Fibroblast of skin of right quadriceps (primary cell): ENCODE measurements at places on chromosomes 6 and 20.
A peak's percentile ranks its signal among the peaks of the same experiment; 100 is the strongest.

GRCh38 chr20:52828199-52828598 is 144.0 kb upstream of the TSHZ2 start:
- peak; percentile 39 for DNase-seq

DNA sequence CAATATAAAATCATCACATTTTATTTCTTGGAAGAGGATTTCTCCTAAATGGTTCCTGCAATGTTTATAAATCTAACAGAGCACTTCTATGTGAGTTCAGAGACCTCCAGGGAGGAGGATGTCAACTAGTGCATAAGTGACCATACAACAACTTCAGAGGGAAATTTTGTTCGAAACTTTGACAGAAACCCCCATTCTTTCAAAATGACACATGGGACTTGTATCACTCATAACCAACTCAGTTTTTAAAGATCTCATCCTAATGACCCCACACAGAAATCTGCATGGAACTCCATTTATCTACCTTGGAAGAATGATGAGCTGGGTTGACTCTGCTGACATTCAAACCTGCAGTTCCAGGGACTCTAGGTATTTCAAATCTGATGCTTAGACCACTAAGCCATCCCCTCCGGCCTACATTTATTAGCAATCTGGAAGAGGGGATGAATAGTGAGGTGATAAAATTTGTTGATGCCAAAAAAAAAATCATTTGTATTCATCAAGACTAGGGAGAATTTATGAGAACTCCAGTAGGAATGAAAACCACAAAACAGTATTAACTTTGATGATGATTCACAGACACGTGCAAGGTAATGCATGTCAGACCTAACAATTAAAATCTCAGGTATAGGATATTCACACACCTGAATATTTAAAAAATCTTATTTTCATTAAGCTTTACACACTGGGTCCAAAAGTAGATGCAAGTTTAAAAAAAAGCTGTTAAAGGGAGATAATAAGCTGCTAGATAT is 153.0 kb downstream of the REV3L start:
- DNase-seq = no peak

- DNase-seq = no peak
Observed at GRCh38 chr6:164415832-164416563, 893.4 kb downstream of the C6orf118 start.

- DNase-seq = no peak
Observed at GRCh38 chr20:35104685-35105295, 12.2 kb upstream of the TRPC4AP start.

- DNase-seq = no peak
Observed at GRCh38 chr6:127085181-127085580, 33.3 kb upstream of the RSPO3 start.

DNA sequence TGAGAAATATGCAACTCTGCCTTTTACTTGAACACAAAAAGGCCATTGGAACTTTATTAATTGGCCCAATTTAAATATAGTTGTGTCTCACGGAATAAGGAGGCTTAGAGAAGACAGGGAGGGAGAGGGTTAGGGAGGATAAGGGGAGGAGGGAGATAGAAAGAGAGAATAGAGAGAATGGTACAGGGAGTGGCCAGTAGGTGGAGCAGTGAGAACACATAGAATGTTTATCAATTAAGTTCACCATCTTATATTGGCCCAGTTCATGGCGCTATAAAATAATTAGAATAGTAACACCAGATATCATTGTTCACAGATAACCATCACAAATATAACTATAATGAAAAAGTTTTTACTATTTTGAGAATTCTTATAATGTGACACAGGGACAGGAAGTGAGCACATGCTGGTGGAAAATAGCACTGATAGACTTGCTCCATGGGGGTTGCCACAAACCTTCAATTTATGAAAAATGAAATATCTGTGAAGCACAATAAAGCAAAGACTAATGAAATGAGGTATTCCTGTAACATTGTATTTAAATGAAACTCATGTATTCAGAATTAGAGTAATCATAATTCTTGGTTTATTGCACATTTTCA is 374.1 kb upstream of the MANEA start:
- DNase-seq = peak; percentile 49

- DNase-seq = no peak
Observed at GRCh38 chr6:80328652-80329051, 222.2 kb downstream of the BCKDHB start.

DNA sequence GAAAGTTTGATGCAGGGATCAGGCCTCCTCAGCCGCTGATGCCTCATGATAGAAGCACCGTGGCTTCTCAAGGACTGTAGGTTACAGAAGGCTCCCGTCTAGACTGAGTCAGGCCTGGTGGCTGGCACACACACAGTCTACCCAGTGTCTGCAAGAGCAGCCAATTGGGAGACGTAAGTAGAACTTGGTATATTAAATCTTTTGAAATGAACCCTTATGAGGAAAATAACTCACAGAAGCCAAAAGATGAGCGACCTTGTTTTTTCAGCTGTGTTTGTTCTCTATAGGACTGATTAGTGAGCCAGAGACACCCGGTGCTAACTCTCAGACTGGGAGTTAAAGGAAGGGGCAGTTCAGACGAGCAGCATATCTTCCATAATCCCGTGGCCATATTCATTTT is 5.9 kb upstream of the PDE10A start:
- no peak for DNase-seq

GRCh38 chr6:150835620-150836019 is 29.9 kb upstream of the MTHFD1L start:
- DNase-seq = no peak

DNA sequence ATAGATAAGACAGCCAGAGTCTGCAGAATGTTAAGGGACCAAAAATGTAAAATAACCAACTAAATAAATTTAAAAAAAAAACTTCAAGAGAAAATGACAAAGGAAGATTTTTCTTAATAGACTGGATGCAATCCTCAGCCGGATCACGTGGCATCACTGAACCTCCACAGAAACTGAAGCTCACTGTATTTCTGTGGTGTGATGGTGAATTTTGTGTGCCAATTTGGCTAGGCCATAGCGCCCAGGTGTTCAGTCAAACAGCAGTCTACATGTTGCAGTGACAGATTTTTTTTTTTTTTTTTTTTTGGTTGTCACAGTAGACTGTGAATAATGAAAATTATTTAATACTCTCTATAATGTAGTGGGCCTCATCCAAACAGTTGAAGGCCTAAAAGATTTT is 95.5 kb downstream of the ARHGAP18 start:
- no peak for DNase-seq

GRCh38 chr6:22569281-22570184 is at the start of gene HDGFL1:
TSS of gene HDGFL1 (plus strand) at chr6:22569566. CDS start at chr6:22569576, 10 bp downstream.
- no peak for DNase-seq

DNA sequence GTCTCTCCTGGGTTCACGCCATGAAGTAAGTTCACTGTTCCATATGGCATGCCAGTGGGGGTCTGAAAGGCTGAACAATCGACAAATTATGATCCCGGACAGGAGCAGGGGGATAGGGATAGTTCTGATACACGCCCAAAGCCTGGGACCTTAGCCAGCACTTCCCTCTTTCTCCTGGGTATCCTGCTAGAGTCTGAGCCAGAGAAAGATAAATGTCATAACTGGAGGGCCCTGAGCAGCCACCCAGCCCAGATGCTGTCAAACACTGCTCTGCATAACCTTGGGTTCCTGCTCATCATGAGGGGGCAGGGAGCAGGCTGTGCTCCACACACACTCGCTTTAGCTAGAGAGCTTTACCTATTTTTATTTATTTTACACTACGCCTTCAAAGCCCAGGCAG is 12.3 kb downstream of the EDEM2 start:
- DNase-seq = no peak

- DNase-seq = no peak
Observed at GRCh38 chr6:13911337-13911736, 13.4 kb upstream of the RNF182 start.

GRCh38 chr6:53854843-53855567 is 60.2 kb downstream of the LRRC1 start:
- DNase-seq = no peak

DNA sequence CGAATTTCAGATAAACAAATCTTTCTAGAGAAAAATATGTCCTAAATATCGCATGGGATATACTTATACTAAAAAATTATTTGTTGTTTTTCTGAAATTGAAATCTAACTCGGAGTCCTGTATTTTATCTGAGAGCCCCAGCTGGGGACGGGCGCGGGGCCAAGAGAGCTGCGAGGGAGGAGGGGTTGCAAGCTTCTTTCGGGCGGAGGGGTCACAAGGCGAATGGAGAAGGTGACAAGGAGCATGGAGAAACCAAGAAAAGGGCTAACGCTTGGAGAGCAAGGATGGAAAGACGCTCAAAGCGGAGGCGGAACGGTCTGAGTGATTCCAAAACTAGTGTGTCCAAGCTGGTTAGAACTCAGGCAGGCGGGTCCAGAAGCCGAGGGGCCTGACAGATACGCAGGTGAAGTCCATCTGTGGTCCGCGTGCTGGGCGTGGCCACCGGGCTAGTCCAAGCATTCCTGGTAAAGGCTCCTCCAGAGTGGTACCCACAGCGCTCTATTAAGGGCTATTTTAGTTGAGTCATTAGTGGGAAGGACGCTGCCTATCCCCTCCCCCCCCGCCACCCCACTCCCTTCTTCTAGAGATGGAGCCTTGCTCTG is 41.5 kb upstream of the ZNFX1 start:
- no peak for DNase-seq

GRCh38 chr20:57435498-57436222 is 44.5 kb downstream of the RBM38 start:
- DNase-seq = no peak
